NCI-H69 (cell line): ENCODE measurements at places on chromosomes 6 and 20.
A peak's percentile ranks its signal among the peaks of the same experiment; 100 is the strongest.

DNA sequence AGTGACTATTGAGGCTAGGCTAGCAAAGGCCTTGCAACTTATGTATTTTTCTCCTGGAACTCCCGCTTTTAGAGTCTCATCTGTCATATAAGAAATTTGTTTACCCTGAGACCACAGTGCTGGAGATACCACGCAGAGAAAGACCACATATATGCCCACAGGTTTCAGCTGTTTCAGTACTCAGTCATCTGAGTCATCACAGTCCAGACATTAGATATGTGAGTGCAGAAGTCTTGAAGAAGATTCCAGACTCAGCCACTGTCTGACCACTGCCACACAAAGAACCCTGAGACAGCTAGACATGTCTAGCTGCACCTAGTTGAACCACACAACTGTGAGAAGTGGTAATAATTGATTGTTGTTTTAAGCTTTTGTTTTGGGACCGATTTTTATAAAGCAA lies 648.3 kb downstream of the EPM2A start:
- no peak for DNase-seq

GRCh38 chr6:140535511-140535910 lies 1161.1 kb upstream of the CITED2 start:
- no peak for DNase-seq

- no peak for DNase-seq
Measured at GRCh38 chr20:50138120-50138478, 15.4 kb downstream of the PEDS1 start.

DNA sequence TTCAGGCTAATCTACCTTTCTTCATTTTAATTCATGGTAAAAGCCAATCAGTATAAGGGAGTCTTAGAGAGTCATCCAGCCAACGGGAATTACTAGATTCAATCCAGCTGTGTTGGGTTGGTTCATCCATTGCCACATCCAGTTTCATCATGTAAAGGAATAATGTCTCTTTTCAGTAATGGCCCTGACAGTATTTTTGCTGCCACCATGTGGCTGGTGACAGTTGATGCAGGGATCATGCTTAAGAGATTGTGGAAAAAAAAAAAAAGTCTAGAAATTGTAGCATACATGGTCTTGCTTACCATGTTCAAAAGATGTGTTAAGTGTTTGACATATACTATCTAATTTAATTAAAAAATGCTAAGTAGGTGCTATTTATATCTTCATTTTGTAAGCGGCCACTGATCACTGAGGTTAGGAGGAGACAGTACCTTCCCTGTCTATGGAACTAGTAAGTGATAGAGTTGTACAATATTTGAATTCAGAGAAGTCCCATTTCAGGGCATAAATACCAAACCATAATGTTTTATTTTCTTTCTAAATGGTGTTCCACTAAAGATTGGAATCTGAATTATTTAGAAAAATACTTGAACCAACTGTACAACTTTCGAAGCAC lies 135.9 kb downstream of the KHDRBS2 start:
- peak; percentile 40 for DNase-seq

DNA sequence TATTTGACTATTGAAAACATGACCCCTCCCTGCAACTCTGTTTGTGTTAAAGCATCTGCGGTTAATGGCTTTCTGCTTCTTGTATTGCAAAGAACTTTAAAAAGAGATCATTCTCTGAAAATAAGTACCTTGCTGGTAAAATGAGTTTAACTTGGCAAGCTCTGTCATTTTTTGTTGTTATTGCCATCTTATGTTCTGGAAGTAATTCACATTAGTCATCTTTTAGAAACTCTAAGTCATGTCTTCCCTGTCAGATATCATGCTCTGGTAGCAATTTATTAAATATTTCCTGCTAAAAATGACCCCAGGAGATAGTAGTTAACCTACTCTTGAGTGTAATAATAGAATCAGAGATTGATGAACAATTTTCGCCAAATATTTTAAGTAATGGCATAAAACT lies 890.6 kb downstream of the KIF16B start:
- no peak for DNase-seq

- no peak for DNase-seq
Measured at GRCh38 chr6:30491991-30492952, 3.0 kb downstream of the HLA-E start.
